ENCODE measurements at places on chromosomes 16 and 17. TPM values are rescaled to one million over a fixed set of nuclear protein-coding genes. Genes with fewer than 3 reads are reported as not detected.

DNA sequence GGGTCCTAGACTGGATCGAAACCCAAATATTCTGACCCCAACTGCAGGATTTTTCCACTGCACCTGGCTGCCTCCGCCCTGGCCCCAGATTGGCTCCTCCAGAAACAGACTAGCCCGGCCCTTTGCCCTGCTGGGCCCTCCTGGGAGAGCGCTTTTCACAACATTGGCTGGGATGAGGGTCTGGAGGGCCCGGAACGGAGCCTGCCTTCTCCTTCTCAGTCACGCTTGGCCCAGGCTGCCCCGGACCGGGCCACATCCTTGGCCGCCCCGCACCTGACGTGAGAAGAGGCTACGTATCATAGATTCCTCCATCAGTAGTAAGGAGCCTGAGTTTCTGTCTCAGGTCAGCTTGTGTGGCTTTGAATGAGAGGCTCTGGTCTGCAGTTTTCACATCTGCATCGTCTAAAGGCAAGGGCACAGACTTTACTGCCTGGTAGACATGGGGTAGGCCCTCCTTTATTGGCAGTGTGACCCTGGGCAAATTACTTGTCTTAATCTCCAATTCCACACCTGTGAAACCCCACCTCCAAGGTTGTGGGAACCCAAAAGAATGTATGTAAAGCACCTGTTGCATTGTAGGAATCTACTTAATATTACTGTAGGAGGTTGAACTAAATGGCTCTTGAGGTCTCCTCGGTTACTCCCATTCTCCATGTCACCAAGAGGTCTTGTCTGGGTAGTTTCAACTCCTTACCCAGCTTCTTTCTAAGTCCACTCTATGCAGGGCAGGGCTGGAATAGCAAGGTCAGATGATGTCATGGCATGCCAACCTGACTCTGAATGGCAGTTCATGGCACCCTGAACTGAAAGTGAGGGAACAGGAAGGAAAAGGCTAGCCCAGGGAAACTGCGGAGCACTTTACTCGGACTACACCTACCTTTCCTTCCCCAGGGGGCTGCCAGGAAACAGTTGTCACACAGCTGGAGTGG lies 661 bp downstream of the LRRC3C start:
- no peak for DNase-seq

DNA sequence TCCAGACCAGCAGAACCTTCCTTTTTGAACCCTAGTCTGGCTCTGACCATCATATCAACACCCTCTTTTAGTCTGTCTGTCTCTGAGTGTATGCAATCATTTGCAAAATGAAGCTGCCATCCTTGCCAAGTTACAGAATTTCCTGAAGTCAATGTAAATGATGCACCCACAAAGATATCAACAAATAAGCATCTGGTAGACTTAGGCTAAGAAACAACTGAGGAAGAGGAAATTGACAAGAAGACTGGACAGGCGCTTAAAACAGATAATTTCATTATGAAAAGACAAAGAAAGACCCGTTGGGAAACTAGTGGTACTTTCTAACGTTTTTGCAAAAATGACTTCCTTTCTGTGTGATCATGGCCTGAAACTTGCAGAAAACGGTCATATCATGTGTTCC lies 24.7 kb upstream of the CIITA start:
- no peak for DNase-seq

DNA sequence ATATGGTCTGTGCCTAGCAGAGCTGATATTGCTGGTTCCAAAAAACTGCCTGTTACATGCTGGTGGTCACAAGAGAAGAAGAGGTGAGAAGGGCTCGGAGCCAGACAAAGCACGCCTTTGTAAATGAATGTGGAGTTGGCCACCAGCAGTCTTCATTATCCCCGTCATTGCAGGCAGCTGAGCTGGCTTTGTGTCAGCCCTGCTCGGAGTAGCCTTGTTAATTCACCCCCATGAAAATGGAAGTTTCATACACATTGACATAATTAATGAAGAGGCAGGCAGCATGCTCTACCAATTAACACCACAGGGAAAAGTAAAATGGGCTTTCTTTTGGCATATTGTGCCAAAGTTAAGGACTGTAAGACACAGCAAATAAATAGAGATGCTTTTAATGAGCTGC lies 113.7 kb upstream of the RBFOX1 start:
- no peak for DNase-seq

DNA sequence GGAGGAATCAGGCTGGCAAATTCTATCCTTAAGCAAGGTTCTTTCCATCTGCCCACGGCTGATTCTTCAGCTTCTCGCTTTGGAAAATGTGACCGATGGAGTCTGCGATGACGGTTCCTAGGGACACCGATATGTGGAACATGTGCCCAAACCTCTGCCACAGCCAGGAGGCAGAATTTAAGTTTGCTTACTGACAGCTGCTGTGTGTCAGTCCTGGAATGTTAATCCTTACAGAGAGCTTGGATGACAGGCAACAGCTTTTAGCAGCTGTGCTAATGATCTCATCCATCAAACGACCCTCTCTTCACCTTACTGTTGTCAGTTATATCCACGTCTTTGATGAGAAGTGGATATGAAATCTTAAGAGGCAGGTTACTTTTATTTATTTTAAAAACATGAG lies 11.4 kb upstream of the MYH13 start:
- no peak for DNase-seq

DNA sequence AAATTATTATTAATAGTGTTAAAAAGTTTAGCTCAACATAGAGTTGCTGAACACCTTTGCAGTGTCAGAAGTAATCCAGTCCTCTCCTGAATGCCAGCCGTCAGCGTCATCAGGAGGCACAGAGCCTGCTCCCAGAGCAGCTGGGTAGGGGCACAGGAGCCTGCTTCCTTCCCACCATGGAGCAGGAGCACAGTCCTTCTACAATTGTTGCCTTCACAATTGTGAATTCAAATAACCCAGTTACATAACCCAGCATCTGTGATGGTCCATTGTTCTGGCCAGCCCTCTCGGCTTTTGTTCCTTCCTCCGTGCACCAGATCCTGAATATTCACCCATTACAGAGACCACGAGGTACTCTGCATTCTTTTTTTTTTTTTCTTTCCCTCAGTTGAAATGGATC lies 393.9 kb upstream of the MAF start:
- no peak for DNase-seq

GRCh38 chr16:62970851-62971250 lies 934.6 kb upstream of the CDH8 start:
- DNase-seq, result no peak

GRCh38 chr17:6525141-6525540 lies 31.2 kb downstream of the PITPNM3 start:
- DNase-seq, result no peak

- DNase-seq, result peak; percentile 52
Observed at GRCh38 chr17:20925091-20925490, 117.7 kb downstream of the USP22 start.

Gene MT1G
- not detected for total RNA-seq

Gene CCT6B
- total RNA-seq, result 4.6 TPM

Gene HDAC5
- 12.1 TPM for total RNA-seq

Gene CHD9NB
- total RNA-seq, result 2.4 TPM

Gene ACSM2A
- not detected for total RNA-seq

Gene AANAT
- not detected for total RNA-seq

Gene KRTAP1-1
- not detected for total RNA-seq

Data from MCF 10A (cell line).